Stimulated activated CD8-positive, alpha-beta memory T cell treated with anti-CD3 and anti-CD28 coated beads, Interleukin-4, amount 100 ng/mL, for 24 hours (primary cell): ENCODE measurements at places on chromosomes 2 and 18.
A peak's percentile ranks its signal among the peaks of the same experiment; 100 is the strongest.

- no peak for DNase-seq
Observed at GRCh38 chr2:6578416-6578815, 287.3 kb downstream of the CMPK2 start.

DNA sequence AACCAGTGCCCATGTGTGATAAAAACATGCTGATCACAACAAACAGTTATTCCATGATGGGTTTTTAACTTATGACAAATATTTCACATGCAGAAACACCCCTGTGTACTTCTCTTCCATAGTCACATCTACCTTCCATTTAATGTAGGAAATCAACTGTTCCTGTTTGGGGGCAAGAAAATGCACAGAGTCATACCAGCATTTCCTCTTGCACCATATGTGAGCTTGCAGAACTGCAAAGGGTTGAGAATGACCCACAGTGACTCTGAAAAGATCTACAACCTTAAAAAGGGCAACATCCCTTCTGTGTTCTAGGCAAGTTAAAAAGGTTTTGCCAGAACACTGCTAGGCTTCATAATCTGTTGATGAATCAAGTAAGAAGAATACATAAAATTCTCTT lies 9.9 kb downstream of the BMP10 start:
- DNase-seq, result no peak

DNA sequence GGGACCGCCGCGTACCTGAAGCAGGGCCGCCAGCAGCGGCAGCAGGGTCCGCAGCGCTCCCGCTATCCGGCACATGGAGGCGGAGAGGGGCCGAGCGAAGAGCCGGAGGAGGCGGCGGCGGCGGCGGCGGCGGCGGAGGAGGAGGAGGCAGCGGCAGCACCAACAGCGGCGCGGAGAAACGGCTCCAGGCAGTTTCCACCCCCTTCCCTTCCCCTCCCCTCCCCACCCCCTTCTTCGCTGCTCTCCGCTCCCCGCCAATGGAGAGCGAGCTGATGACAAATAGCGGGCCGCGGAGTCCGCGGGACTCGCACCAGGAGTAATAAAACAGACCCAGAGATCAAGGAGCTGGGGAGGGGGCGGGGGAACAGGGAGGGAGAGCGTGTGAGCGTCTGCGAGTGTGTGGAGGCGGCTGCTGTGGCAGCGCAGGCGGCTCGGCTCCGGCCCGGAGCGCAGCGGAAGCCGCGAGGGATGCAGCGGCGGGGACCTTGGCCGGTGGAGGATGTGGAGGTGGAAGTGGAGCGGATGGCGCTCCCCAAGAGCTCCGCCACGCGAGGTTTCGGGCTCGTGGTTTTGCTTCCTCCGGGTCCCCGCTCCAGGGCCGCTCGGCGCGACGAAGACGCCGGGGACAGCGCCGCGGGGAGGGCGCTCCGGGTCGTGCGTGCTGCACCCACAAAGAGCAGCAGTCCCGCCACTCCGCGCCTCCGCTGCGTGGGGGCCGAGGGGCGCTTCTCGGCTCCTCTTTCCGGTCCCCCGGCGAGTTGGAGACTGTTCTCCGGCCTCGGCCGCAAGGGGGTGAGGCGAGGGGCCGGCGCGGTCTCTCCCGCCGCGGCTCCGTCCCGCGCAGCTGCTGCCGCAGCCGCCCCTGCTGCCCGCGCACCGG lies at the start of gene CDH2:
TSS of gene CDH2 (minus strand) at position 183 of the 880 bp plus-strand sequence. CDS start at position 75, 108 bp downstream.
- no peak for DNase-seq

- DNase-seq, result peak; percentile 55
Observed at GRCh38 chr18:76803814-76804213, 18.5 kb upstream of the ZNF236 start.

DNA sequence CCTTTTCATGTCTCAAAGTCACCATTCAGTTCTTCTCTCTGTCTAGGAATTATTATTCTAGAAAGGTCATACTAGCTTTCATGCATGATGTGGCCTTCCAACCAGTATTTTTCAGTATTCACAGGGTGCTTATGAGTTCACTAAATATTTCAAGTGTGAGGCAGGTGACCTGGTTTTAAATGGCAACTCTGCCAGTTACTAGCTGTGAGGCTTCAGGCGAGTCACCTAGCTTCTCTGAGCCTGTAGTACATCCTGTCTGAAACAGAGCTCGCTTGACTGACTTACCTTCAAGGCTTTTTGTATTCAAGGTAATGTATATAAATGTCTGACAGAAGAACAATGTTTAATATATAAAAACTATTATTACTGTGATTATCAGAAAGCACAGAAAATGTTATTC lies 19.4 kb upstream of the ACVR1 start:
- DNase-seq, result no peak

- no peak for DNase-seq
Observed at GRCh38 chr2:32882816-32883810, 63.6 kb upstream of the LTBP1 start.

DNA sequence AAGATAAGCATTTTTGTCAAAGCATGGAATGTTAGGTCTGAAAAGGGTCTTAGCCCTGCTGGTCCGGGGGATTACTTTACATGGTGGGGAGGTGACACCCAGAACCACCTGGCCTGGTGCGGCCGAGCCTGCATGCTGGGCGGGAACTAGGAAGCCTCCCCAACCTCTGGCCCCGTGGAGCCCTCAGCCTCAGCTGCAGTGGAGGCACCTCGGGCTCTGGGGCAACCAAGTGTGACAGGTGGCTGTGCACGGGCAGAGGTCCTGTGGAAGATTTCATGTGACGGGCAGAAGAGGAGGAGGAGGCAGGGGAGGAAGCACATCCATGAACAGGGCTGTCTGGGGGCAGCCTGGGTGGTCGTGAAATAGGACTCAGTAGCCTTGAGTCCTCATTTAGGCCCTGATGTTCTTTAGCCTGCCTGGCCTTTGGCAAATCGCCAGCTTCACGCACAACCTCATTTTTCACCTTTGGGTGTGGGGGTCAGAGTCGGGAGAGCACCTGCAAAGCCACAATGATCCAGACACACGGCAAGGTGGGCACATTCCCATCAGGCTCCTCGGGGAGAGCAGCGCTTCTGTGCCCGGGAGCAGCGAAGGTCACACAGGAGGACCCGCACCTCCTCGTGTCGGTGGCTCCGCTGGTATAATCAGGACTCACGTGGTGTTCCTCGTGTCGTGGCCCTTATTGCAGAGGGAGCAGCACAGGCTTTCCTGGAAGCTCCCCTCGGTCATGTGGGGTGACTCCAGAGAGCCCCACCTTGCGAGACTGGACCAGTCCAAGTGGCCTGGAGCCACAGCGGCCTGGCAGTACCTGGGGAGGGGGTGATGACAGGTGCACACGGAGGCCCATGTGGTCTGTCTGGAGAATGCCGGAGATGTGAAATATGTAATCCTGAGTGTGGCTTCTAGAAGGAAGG lies 13.9 kb downstream of the CNDP2 start:
- no peak for DNase-seq

GRCh38 chr2:98026292-98026691 lies 30.5 kb upstream of the TMEM131 start:
- DNase-seq, result no peak

DNA sequence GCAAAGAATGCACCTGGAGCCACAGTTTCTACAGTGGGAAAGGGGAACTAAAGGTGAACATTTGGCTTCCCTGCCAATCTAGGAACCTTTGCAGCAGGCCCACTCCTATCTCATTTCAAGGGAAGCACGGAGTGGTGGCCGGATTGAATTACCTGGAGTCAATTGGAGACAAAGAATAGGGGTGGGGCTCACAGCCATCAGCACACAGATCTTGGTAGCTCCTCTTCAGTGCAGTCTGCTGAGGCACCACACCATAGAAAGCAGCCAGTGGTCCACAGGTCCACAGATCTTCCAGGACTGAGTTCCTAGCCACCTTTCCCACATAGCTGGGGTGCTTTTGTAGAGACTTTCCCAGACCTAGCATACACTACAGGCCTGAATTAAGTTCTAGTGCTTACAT lies 43.5 kb upstream of the NXPH2 start:
- no peak for DNase-seq

- DNase-seq, result no peak
Observed at GRCh38 chr2:215505044-215505786, 69.3 kb upstream of the FN1 start.

GRCh38 chr18:61606068-61606660 lies 272.9 kb downstream of the CDH20 start:
- DNase-seq, result no peak

GRCh38 chr2:239216614-239217273 lies 184.1 kb downstream of the HDAC4 start:
- peak; percentile 9 for DNase-seq

GRCh38 chr18:34221971-34222306 lies 2.8 kb downstream of the NOL4 start:
- DNase-seq, result no peak

GRCh38 chr2:200438251-200438650 lies 71.6 kb downstream of the KCTD18 start:
- DNase-seq, result no peak

DNA sequence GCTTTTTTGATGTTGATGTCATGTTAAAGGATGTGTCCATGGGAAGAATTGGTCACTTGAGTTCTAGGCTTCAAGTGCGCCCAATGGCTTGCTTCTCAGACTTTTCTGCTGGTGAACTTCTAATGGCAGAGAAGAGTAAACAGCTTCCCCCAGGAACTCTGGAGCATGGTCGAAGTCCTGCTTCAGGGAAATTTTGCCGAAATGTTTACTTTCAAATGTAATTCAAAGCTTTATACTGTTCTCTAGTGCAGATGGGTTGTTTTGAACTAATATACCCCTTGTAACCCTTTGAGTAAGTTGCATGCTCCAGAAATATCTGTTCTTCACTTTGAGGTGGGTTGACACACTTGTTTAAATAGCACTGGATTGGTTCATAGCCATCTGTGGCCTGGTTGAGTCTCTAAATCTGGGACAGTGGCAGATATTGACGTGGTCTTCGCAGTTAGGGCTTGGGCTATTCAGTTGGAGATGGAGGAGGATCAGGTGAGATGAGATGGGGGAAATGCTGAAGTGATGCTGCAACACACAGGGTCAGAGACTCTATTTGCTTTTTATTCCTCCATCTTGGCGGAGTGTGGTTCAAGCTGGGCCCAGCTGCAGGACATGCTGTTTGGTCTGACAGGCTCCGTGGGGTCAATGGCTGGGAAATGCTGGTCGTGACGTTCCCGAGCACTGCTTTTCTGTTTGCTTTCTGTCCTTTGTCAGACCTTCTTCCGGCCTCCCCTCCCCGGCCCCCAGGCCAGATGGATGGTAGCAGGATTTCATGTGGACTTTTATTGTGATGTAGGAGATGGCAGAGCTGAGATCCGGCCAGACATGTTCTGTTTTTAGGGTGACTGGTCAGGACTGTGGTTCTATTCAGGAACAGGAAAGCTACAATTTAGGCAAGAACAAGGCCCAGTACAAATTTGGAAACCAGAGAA lies 35.9 kb downstream of the MYO1B start:
- DNase-seq, result no peak

DNA sequence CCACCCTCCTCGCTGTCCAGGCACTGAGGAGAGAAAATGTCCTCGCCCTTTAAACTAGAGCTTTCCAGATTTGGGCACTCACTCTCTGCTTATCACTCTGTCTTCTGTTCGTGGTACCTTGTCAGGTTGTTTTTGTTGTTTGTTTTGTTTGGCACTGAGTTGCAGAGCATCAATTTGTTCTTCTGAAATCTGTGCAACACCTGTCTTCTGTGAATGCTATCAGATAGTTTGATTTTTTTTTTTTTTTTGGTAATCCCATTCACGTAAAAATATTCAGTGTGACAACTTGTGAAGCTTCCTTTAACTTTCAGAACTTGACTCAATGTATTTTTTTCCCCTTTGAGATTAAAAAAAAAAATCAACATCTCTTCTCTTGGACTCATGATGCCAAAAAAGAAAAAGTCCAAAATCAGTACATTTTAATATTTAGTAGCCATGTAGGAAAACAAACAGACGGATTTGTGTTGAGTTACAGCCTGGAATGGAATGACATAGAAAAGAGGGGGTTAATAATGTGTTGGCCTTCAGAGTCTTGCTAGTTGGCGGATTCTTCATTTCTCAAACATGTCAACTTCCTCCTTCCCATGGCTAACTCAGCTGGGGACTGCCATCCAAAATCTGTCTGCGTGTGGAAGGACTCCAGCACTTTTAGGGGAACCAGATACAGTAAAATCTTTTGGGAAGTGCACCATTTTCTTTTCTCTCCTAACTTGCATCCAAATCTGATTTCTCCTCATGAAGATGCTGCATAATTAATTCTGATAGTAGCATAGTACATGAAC lies 1.6 kb downstream of the TMEM178A start:
- DNase-seq, result no peak

DNA sequence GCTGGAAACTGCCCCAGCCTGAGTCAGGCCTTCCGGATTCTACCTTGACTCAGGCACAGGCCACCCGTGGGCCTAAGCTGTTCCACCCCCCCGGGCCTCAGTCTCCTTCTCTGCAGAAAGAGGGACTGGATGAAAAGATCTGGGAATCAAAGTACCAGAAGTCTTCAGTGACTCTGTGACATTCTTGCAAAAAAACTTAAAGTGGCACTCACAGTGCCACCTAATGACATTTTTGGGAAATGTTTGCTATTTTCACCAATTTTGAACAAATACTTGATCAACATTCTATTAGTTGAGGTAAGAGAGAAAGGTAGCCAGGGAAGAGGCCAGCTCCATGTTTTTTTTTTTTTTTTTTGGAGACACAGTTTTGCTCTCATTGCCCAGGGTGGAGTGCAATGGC lies 48.3 kb upstream of the ACAA2 start:
- DNase-seq, result no peak

DNA sequence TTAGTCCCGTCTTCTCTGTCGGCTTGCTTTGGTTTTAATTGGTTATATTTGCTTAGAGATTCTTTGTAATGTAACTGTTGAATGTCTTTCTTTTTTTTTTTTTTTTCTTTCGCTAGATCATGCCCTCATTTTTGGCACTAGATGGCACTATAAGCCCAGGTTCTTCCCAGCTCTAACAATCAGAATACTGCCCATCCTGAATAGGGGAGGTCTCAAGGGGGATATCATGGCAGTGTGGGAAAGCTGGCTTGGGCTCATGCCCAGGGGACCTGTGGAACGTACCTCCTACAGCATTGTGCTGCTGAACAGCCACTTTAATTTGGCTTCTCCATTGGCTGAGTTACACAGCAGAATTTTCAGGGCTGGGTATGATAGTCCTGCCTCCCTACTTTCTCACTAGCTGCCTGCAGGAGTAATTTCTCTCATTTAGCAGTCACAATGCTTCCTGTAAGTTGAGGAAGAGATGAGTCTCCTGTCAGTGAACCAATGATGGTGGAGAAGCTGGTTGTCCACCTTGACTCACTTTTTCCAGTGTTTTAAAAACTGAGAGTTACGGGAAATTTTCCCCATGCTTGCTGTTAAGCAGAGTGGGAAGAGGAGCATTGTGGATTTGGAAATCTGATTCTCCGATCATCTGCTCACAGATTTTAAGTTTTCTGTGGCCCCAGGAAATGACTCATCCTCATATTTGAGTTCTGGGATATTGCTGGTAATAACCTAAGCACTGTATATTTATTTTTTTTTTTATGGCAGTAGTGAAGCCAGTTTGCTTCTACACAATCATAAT lies 47.2 kb downstream of the RAD51AP2 start:
- DNase-seq, result no peak

GRCh38 chr2:68151037-68151436 lies 6.7 kb upstream of the PNO1 start:
- no peak for DNase-seq

- no peak for DNase-seq
Observed at GRCh38 chr2:101860782-101861181, 131.0 kb upstream of the IL1R2 start.

- no peak for DNase-seq
Observed at GRCh38 chr18:56933472-56933871, 213.4 kb upstream of the BOD1L2 start.

- DNase-seq, result no peak
Observed at GRCh38 chr2:218882461-218882816, 1.8 kb downstream of the WNT10A start.
